ENCODE measurements at places on chromosomes 2 and 18. TPM values are rescaled to one million over a fixed set of nuclear protein-coding genes. Genes with fewer than 3 reads are reported as not detected.

DNA sequence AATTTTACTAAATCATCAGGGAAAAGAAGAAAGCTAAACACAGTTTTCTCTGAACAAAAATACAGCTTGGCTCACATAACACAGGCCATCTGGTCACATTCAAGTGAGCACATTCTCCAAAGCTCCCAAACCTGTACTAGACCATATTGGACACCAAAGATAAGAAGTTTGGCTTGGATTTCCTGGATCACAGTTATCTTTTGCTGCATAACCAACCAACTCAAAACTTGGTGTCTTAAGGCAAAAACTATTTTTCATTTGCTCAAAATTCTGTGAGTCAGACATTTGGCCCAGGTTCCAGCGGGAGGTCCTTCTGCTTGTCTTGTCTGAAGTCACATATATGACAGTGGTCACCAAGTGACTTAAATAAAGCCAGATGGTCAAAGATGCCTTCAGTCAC lies 83.2 kb downstream of the GYPC start:
- no peaks in the 10 kb centered on the region for H3K4me1 ChIP-seq
- DNase-seq: no peak
- H3K36me3 ChIP-seq: no peaks in the 10 kb centered on the region
- H3K27ac ChIP-seq: no peak overlapping the region
- no peak overlapping the region for H3K4me3 ChIP-seq
- no peaks in the 10 kb centered on the region for H3K27me3 ChIP-seq

Gene ELP2
- polyA plus RNA-seq: 92.4 TPM

Gene OSBPL1A
- polyA plus RNA-seq: 30.3 TPM

GRCh38 chr2:100554798-100555407 lies 7.9 kb upstream of the PDCL3 start:
- H3K36me3 ChIP-seq: no peaks in the 10 kb centered on the region
- H3K27me3 ChIP-seq: no peaks in the 10 kb centered on the region
- no peak overlapping the region for H3K27ac ChIP-seq
- no peaks in the 10 kb centered on the region for H3K4me1 ChIP-seq
- H3K4me3 ChIP-seq: no peak overlapping the region
- DNase-seq: no peak

Gene DCAF17
- polyA plus RNA-seq: 21.8 TPM

Gene ABCG5
- polyA plus RNA-seq: 35.8 TPM

Gene EFR3B
- 6.2 TPM for polyA plus RNA-seq

DNA sequence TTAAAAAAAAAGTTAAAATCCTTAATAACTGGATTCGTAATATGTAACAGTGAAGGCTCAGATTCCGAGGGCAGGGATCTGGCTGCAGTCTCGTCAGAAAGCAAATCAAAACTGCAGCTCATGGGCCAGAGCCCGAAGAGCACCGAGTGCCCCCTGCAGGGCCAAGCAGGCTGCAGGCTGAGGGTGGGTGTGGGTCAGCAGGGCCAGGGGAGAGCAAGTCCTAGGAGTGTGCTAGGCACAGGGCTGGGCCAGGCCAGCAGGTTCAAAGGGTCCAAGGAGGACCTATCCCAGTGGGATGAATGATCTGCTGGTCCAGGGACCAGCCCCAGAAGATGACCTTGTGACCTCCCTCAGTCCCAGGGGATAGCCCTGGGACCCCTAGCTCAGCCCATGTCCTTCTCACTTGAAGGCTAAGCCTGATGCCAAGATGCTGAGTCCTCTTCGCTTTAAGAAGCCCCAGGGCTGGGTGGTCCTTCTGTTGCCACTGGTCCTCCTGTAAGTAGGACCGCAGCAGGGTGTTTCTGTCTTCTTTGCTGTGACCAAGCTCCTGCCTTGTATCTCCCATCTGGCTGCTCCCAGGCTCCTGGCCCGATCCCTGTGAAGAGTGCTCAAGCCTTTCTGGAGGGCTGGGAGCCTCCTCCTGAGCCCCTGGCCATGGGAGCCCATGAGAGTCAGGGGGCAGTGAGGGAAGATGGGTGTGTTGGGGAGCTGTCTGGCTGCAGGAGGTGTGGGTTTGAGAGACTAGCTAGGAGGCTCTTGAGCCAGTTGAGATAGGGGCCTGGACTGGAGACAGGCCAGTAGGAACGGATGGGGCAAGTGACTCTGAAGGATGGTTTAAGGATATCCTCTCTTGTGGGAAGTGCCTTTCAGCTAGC lies 150.7 kb downstream of the DYSF start:
- no peak for DNase-seq
- H3K27ac ChIP-seq: no peak overlapping the region
- no peaks in the 10 kb centered on the region for H3K36me3 ChIP-seq
- no peak overlapping the region for H3K4me3 ChIP-seq
- H3K4me1 ChIP-seq: no peaks in the 10 kb centered on the region

- peaks cover 21% of the 10 kb centered on the region for H3K27me3 ChIP-seq
- H3K36me3 ChIP-seq: no peaks in the 10 kb centered on the region
- no peak overlapping the region for H3K4me3 ChIP-seq
- no peak for DNase-seq
- no peaks in the 10 kb centered on the region for H3K4me1 ChIP-seq
- H3K27ac ChIP-seq: no peak overlapping the region
Measured at GRCh38 chr2:171515672-171516298, 6.5 kb upstream of the CYBRD1 start.

Gene RAD51AP2
- polyA plus RNA-seq: 0.06 TPM
